ENCODE measurements at places on chromosomes 6 and 20.
A peak's percentile ranks its signal among the peaks of the same experiment; 100 is the strongest.

DNA sequence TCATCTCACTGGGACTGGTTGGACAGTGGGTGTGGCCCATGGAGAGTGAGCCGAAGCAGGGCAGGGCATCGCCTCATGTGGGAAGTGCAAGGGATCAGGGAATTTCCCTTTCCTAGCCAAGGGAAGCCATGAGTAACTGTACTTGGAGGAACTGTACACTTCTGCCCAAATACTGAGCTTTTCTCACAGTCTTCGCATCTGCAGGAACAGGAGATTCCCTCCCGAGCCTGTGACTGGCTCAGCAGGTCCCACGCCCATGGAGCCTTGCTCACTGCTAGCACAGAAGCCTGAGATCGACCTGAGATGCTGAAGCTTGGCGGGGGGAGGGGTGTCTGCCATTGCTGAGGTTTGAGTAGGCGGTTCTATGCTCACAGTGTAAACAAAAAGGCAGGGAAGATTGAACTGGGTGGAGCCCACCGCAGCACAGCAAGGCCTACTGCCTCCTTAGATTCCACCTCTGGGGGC lies 10.4 kb upstream of the CALHM5 start:
- peak; percentile 76 for DNase-seq

DNA sequence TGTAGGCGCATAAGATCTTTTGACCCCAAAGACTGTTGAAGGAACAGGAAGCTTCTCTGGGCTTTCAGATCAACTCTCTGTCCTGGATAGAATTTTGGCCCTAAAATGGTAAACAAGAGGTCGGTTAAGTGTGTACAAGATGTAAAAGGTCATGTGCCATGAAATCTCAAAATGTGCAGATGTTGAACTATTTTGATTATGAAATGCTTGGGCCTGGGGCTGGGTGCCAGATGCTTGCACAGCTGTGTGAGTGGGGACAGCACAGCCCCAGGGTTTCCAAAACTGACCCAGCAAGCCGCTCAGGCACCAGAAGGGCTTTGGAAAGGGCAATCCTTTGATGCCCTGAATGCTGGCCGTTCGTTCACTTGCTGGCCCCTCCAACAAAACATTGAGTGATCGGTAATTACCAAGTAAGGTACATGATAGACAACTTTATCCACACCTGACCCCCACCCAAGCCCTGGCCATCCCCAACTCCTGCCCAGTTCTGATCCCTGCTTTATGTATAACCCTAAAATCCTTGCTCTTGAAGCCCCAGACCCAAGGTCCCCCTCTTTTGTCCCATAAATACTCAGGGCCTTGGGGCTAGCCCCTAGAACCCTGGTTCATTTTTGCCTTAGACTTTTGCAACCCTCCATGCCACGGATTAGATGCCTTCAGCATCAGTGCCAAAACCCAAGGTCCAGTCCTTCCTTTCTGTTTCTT lies 1.9 kb downstream of the TMEM239 start:
- no peak for DNase-seq

- no peak for DNase-seq
Observed at GRCh38 chr20:3755814-3756480, 11.6 kb downstream of the ADISSP start.

GRCh38 chr20:15476186-15476585 lies 1097.1 kb downstream of the KIF16B start:
- DNase-seq, result peak; percentile 20

GRCh38 chr20:59192533-59192896 lies 28.9 kb downstream of the ZNF831 start:
- DNase-seq, result no peak

GRCh38 chr6:15416932-15417509 lies 171.2 kb downstream of the JARID2 start:
- DNase-seq, result no peak

DNA sequence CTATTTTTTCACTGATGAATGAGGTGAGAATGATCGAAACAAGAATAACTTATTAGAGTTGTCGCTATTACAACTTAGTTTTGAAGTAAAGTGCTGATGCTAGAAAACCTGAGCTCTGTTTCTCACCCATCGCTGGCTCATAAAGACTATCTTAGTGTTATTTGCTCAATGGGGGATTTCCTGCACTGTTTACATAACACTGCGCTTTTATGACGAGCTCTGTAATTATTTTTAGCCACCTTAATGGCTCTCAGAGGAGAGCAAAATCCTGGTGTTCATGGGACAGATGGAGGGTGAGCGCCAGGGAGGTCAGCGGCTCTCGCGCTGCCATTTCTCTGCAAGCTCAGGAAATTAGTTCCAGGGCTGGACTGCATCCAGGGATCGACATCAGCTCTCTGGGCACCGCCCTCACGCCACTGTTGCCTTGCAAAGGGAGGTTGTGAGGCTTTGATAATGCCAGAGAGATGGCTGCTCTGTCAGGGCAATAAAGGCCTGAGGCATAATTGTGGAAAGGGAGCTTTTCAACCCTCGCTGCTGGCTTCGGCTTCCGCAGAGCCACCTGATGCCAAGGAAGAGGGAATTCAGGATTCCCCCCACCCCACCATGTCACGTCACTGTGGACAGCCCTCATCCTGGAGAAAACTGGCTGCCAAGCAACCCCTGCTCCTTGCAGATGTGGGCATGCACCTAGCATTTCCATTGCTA lies 72.0 kb downstream of the DACT2 start:
- DNase-seq, result no peak

DNA sequence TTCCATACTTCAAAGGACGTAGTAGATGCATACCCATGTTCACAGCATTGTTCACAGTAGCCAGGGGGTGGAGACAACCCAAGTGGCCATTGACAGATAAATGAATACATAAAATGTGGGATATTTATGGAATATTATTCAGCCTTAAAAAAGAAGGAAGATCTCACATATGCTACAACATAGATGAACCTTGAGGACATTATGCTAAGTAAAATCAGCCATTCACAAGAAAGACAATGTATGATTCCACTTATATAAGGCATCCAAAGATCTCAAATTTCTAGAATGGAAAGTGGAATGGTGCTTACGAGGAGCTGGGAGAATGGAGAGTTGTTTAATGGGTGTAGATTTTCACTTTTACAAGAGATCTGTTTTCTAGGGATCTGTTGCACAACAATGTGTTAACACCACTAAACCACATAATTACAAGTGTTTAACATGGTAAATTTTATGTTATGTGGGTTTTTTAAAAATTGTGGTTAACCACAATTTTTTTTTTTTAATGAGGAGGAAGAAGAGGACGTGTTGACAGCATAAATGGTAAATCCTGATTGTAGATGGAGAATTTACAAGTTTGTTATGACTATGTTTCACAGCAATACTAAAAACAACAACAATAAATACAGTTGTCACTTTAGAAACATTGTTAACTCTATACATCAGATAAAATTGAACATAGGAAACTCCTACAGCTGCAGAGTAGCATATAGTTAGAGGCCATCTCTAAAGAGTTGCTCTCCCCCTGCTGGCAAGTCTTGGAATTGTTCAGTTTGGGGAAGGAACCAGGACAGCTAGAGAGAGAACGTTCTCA lies 41.6 kb downstream of the CCN2 start:
- DNase-seq, result peak; percentile 78

GRCh38 chr6:48141975-48142374 lies 31.0 kb upstream of the PTCHD4 start:
- no peak for DNase-seq

- no peak for DNase-seq
Observed at GRCh38 chr6:73826571-73826970, 130.6 kb downstream of the CD109 start.

GRCh38 chr20:6685181-6685582 lies 82.3 kb upstream of the BMP2 start:
- no peak for DNase-seq

DNA sequence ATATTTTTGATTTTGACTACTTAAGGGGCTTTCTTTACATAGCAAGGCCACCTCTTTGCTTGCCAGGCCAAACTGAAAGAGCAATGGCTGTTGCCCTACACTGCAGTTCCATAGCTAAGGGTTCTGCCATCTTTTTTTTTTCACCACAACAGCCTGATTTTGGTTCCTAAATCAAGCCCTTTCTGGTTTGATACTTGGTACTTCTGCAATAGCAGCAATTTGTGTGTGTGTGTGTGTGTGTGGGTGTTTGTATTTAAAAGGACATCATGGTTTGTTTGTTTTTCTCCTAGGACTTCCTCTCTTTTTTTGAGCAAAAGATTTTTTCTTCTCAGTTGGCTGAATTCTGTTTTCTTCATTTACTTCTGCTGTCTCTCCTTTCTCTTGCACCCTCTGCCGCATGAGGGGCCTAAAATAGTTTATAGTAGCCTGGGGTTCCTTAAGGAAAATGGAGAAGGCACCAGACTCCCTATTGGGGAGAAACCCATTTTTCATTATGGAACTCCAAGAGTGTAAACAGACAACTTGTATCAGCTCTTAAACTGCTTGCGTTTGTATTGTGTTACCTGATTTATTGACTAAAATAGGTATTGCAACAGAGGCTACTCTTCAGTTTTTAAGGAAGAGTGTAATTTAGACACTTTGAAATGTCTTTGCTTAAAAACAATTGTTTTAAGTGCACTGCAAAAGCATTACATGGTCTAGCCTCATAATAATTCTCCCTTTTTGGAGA lies 12.2 kb upstream of the GCLC start:
- peak; percentile 61 for DNase-seq

GRCh38 chr20:63577317-63577894 lies 3.4 kb upstream of the HELZ2 start:
- no peak for DNase-seq

- DNase-seq, result peak; percentile 66
Observed at GRCh38 chr6:35048031-35048613, 93.0 kb downstream of the TCP11 start.

GRCh38 chr6:53584726-53585125 lies 39.8 kb upstream of the GCLC start:
- DNase-seq, result peak; percentile 61

- no peak for DNase-seq
Observed at GRCh38 chr6:41935685-41936072, 5.9 kb downstream of the CCND3 start.

- DNase-seq, result peak; percentile 90
Observed at GRCh38 chr20:45987108-45987780, 15.2 kb upstream of the ZNF335 start.

DNA sequence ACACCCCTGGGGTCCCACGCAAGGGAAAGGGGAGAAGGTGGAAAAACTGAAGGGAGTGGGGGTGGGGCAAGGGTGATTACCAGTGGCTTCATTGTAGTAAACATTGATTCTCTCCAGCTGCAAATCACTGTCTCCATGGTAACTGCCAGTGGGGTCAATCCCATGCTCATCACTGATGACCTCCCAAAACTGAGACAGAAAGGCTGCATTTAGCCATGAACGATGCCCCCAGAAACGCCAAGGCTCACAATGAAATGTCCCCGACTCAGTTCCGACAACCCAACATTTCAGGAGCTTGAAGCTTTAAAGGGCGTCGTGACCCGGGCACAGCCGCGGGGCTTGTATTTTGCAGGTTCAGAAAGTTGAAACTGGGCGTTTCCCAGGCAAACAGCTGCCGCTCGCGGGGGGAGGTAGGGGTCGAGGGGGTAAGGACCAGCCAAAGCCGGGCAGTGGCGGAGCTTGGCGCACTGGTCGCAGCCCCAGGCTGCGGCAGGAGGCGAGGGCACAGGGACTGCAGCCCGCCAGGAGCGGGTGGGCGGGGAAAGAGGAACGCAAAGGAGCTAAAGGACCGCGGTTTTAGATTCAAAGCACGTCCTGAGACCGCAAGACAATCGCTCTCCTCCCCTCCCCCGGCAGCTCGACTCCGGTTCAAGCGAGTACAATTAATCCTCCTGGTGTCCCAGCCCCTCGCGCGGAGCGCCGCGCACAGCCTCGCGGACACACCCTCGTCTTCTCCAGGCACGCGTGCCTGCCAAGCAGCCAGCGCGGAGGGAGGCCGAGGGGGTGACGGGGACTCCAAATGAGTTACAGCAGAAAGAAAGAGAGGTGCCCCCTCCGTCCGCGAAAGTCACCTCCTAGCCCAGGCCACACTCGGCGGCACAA lies 731 bp downstream of the TUBB2B start:
- peak; percentile 42 for DNase-seq

DNA sequence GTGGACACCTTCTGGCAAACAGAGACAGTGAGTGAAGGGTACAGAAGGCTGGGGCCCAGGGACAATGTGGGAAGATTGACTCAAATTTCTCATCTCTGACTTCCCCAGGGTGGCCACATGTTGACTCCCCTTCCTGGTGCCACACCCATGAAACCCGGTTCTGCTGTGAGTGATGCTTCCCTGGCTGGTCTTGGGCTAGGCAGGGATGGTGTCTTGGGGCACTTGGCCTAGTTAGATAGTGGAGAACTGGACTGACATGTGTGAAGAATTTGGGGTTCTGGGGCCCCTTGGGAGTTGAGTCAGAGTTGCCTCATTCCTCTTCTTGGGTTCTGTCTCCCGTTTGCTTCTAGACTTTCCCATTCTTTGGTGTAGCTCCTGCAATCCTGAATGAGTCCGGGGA lies 34.2 kb downstream of the GSS start:
- DNase-seq, result no peak

DNA sequence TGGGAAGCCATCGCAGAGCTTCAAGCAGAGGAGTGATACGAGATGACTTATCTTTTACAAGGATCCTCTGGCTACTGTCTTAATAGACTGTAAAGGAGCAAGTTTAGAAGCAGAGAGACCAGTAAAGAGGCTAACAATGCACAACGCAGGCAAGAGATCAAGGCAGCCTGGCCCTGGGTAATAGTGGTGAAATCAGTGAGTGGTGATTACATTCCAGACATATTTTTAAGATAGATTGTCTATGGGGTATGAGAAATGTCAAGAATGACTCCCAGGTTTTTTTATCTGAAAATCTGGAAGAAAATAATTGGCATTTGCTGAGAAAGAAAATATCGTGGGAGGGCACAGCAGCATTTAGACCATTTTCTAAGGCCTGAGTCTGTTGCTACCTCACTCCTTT lies 213.6 kb upstream of the HTR1E start:
- no peak for DNase-seq

DNA sequence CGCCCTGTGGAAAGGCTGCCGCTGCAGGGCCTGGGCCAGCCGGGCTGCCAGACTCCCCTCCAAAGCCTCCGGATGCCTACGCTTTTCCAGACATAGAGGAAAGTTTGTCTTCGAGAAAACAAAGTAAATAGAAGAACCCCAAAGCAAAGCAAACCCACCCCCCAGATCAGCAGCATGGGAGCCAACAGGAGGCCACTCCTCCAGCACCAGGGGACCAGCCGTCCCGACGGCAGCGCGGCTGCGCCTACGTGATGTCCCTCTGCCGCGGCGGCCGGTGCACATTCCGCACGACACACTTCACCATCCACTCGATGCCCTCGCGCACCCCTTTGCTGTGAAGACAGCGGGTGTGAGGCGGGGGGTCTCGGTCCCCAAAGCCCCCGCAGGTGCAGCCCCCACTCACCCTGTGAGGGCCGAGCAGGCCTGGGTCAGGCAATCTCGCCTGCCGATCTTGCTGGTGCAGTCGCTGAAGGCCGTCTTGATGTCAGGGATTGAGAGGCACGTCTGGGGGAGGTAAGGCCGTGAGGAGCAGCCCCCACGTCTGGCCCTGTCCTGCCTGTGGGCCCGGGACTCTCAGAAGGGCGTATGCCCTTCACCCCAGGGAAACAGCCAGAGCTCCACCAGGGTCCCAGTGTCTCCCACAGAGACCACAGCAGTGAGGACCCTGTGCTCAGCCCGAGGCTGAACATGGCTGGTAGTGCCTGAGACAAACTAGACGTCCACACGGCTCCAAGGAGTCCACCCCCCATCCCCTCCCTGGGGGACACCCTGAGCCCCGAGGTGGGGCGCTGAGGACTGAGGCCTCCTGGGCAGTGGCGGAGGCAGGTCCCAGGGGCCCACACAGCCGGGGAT lies 4.0 kb downstream of the TNFRSF6B start:
- DNase-seq, result no peak
